ENCODE measurements at places on chromosomes 1 and 21.

- DNase-seq = no peak
Measured at GRCh38 chr1:48493970-48494769, 22.2 kb upstream of the SPATA6 start.

DNA sequence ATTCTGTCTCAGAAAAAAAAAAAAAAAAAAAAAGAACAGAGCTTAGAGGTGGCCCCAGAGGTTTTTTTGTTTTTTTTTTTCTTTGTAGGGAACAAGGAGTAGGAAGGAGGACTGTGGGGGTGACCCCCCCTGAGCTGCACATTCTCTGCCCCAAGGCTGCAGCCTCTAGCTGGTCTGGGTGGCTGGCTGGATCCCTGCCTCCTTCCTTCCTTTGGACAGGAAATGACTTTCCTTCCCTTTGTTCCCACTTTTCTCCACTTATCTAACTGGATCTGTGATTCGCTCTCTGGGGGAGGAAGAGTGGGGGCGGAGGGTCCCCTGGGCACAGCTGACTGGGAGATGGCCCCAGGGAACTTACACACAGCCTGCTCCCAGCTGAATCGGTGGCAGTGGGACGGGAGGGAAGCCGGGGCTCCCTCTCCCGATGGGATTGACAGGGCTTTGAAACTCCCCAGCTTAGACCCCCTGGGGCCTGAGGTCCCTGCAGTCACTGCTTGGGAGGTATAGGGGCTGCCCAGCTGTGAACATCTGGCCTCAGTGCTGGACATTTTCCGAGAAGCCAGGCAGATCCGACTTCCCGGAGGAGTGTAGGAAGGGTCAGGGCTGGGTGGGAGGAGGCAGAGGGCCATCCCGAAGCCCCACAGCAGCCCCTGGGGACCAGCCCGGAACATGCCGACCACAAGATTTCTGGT is 2.1 kb downstream of the FBLIM1 start:
- no peak for DNase-seq

- no peak for DNase-seq
Measured at GRCh38 chr1:203251466-203251865, 22.0 kb upstream of the CHIT1 start.

DNA sequence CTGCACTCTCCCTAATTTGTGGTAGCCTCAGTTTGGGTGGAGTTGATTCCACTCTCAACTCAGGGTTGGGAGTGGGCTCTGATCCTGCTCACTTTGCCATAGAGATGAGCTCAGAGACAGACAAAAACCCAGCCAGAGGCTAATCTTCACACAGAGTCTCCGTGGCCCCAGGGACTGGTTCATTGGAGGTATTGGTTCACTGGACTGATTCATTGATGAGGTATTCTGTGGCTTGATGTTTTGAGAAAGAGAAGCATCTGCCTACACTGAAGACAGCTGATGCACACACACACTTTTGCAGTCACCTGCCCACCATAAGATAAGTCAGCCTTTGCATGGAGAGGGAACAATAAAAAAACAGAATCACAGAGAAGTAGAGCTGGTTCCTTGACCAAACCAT is 183.8 kb downstream of the AJAP1 start:
- no peak for DNase-seq

- DNase-seq = no peak
Measured at GRCh38 chr1:151408891-151409290, 9.5 kb downstream of the PSMB4 start.

DNA sequence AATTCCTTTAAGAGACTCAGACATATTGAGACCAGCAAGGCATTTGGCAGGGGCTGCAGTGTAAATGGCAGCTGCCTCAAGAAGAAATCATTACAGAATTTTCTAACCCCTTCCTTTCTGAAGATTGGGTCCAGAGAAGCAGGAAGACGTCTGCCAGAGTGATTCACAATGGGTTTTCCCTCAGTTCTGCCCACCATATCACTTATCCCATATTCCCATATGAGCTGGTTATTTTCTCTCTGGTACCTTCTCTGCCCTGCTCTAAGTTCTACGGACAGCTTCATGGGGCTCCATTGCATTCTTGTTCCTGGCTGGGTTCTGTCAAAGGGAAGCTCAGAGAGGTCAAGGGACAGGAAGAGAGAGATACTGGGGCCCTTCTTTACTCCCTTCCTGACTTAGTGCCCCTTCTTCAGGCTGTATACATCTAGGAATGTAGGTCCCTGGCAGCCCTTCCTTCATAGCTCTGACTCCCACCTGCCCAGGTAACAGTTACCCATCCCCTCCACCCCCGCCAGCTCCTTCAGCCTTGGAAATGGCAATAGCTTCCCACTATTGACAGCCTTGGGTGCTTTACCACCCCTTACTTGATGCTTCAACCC is 420.6 kb upstream of the DAB1 start:
- DNase-seq = no peak

DNA sequence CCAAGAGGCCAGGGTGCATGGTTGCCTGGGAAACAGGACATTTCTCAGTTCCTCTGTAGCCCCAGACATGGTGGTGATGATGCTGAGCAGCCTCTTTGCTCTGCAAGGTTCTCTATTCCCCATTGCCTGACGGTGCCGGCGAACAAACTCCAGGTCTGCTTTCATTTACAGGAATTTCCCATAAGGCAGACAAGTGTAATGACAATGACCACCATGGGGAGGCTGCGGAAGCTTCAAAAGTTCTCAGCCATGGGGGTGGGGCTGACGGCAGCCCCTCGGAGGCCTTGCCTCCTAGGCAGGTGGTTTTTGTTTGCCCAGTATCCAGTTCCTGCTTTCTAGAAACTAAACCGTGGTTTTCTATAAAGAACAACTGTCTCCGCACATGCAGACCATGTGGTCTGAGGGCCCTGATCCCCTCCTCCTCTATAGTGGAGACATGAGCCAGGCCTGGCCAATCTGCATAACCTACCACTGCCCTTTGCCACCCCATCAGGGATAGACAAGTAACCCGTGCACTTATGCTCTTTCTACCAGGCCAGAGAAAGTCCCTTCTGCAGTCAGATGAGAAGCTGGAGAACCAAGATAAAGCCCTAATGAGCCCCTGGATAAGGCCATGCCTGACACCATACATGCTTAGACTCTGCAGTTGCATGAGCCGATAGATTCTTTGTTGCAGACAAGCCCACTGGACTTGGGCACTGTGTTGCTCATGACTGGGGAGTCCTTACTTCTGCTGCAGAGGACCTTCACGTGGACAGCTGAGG is 54.1 kb downstream of the LDLRAD2 start:
- DNase-seq = peak; percentile 5

- no peak for DNase-seq
Measured at GRCh38 chr21:27257908-27258556, 291.1 kb upstream of the ADAMTS5 start.

DNA sequence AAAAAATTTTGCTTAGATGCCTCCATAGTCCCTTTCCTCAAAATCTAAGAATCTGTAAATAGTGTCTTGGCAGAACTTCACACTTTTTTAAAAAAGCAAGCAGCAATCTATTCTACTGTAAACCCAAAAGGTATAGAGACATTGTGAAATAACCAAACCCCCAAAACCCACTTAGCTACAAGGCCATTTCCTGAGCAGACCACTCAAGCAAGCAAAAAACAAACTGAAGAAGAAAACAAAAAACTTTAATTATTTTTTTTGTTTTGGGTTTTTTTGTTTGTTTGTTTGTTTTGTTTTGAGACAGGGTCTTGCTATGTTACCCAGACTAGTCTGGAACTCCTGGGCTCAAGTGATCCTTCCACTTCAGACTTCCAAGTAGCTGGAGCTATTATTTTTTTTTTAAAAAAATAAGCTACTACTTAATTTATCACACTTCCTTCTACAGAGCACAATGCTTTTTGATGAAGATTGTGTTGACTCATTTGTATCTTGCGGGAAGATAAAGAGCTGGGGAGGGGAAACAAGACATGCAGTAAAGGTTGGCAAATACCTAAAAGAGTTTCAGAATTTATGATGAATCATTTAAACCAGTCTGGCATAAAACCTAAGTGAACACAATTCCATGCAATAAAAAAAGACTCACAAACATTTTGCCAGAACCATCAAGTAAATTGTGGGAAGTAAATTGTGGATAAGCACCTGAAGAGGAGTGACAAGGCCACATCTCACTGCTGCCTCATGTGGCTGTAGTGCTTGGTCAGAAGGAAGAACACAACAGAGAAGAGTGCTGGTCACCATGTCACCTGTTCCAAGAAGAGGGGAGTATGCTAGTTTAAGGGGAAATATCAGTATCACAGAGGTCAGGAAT is 2.7 kb upstream of the PTPN22 start:
- peak; percentile 32 for DNase-seq

DNA sequence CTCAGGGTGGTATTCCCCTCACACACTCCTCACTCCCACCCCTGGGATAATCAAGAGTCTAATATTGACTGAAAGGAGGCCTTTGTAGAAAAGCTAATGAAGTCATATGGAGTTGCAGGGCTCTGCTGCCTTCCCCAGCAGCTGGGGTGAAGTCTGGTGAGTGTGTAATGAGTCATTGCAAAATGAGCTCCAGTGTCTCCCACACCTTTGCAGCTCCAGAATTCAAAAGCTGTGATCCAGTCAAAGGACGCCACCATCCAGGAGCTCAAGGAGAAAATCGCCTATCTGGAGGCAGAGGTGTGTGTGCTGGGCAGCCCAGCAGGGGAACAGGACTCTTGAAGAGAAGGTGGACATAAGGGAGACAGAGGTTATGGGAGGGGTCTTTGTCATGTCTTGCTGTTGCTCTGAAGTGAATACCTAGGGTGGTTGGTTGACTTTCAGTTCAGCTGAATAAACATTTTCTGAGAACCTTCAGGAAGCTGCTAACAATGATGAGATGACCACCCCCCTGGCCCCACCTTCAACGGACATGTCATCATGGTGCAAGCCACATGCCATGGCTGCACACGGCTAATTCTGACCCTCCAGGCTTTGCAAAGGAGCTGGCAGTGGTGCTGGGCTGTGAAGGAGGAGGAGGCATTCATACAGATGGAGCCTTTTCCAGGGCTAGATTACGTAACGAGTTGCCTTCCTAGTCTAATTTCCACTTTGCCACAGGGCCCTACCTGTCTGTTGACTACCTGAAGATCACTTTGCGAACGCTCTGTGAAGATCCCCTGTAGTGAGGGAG is 32.2 kb upstream of the SNX27 start:
- DNase-seq = no peak

- no peak for DNase-seq
Measured at GRCh38 chr1:218970397-218970990, 203.2 kb upstream of the LYPLAL1 start.

DNA sequence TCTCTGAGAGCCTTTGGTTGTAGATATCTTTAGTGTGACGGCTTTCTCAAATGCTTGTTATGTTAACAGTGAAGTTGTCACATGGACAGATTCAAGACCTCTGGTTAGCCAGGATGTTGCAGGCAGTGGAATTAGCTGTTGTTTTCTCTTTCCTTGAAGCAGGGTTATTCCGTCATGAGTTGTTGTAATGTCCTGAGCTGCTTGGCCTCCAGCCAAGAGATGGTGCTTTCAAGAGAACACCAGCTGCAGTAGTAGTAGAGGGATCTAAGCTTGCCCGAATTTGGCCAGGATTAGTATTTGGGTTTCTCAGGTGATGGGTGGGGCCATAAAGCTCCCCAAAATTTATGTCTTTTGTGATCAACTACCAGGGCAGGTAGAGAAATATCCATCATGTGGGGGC is 13.4 kb downstream of the KCNE1 start:
- no peak for DNase-seq

DNA sequence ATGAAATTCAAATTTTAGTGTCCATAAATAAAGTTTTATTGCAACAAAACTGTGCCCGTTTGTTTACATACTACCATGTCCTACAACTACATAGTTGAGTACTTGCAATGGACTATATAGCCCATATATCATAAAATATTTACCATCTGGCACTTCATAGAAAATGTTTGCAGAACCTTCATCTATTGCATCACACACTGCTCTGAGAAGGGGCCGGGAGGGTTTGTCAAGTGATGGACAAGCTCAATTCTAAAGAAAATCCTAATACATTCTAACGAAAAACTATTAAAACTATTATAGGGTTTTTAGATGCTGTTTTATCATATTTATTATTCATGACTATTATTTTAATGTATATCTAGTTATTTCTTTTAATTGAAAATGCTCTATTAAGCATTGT is 35.9 kb downstream of the RGSL1 start:
- no peak for DNase-seq

- DNase-seq = no peak
Measured at GRCh38 chr1:114986286-114986685, 43.3 kb upstream of the TSHB start.

DNA sequence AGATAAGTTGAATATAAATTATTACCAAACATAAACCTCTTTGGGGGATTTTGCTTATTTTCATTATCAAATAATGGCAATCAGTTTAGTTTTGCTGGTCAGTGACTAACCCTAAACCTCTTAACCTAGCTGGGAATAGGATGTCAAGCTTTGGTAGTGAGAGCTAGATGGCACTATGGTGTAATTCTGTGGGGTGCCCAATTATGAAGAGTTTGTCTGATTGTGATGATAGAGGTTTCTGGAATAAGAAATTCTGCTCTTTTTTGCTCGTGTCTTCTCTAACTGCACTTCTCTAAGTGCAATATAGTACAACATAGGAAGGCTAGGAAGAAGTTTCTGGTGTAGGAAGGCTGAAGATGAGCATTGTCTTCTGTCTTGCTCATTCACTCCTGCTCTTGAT is 59.8 kb downstream of the XCL1 start:
- DNase-seq = peak; percentile 54

DNA sequence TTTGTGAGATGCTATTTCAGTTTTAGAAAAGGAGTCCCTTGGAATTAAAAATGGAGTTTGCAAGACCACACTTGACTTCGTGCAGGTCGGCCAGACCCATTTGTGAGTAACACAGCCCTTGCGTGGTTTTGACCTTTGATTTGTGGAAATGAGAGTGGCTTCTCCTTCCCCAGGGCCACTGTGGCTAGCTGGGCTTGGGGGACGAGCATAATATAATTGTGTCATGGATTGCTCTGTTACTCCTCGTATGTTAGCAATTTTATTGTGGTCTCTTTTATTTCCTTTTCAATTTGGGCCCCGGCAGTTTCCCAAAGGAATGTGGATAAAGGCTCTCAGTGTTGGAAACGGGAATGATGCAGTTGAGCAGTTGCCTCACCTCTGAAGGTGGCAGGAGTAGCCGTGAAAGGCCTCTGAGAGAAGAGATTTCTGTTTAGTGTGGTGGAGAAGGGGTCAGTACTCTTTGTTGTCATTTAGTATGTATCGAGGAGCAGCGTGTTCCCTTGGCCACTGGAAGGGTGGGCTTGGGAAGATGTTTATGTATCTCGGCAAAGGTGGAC is 194.6 kb downstream of the PBX1 start:
- DNase-seq = no peak

DNA sequence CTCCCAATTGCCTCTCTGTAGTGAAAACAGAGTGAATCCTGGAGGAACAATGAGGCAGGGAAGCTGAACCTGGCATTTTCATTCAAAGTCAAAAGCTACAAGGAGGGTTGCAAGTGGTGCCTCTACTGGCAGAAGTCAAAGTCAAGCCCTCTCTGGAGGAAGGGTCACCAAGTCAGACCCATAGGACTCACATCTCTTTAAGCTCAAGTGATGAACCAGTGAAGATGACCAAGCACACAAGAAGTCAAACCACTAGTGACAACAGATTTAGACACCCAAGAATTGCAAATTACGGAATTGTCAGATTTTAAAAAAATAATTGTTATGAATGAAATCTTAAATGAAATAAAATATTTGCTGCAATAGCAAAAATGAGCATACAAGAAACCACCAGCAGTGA is 81.1 kb upstream of the ATP1B1 start:
- no peak for DNase-seq

Measured in T47D (cell line).